ENCODE measurements at places on chromosomes 5 and 9.

DNA sequence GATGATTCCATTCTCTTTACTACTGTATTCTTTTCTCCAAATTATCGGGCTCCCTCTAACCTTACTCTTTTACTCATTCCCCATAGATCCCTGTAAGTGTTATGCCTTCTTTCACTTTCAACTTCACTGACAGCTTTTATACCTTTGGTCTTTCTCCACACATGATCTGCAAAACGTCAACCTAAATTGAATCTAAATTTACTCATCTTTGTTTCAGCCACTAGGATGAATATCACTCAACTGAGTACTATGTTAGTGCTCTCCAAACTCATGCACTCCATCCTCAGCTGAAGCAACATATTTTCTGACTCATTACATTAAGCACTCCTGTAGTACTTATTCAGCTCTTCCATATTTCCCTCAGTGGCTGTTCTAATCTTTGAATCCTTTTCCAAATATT lies 133.4 kb downstream of the ADAMTS19 start:
- no peak for DNase-seq

GRCh38 chr5:122351416-122352157 lies 39.5 kb downstream of the SNCAIP start:
- DNase-seq: no peak

- DNase-seq: no peak
Measured at GRCh38 chr5:37915097-37915736, 75.4 kb upstream of the GDNF start.

GRCh38 chr5:156385416-156385815 lies 58.5 kb downstream of the SGCD start:
- no peak for DNase-seq

DNA sequence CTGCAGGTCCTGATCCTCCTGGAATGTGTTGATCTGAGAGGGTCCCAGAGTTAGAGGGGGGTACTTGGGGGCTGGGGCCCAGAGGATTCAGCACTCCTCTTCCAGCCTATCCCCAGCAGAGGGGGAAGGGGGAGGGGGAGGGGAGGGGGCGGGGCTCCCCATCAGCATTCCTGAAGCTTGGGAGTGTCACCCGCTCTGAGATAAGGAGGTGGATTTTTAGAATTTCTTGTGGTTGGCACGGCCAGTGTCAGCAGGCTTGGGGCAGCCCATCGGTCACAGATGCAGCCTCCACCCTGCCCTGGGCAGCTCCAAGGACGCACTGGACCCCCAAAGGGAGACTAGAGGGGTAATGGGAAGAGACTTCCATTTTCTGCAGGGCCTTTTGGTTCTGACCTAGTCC lies 5.3 kb downstream of the FGF18 start:
- no peak for DNase-seq

DNA sequence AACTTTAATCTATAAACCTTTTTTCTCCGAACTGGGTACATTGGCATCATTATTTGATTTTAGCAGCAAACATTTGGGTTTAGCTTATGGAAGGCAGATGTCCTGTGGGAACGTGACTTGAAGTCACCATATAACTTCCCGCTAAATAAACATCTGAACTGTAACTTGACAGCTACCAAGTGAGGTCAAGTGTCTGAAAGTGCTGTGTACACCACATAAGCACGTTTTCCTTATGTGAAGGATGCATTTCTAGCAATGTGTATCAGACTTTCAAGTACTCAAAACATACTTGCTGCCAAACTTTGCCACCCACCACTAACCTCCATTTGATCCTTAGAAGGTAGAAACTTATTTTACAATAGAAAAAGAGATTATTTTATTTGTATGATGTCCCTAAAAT lies 35.7 kb downstream of the SLC1A3 start:
- DNase-seq: no peak

- no peak for DNase-seq
Measured at GRCh38 chr5:176134529-176135223, 103.5 kb upstream of the SIMC1 start.

- no peak for DNase-seq
Measured at GRCh38 chr5:137273511-137273910, 225.6 kb downstream of the SPOCK1 start.

- no peak for DNase-seq
Measured at GRCh38 chr9:135023088-135023785, 64.2 kb upstream of the OLFM1 start.

DNA sequence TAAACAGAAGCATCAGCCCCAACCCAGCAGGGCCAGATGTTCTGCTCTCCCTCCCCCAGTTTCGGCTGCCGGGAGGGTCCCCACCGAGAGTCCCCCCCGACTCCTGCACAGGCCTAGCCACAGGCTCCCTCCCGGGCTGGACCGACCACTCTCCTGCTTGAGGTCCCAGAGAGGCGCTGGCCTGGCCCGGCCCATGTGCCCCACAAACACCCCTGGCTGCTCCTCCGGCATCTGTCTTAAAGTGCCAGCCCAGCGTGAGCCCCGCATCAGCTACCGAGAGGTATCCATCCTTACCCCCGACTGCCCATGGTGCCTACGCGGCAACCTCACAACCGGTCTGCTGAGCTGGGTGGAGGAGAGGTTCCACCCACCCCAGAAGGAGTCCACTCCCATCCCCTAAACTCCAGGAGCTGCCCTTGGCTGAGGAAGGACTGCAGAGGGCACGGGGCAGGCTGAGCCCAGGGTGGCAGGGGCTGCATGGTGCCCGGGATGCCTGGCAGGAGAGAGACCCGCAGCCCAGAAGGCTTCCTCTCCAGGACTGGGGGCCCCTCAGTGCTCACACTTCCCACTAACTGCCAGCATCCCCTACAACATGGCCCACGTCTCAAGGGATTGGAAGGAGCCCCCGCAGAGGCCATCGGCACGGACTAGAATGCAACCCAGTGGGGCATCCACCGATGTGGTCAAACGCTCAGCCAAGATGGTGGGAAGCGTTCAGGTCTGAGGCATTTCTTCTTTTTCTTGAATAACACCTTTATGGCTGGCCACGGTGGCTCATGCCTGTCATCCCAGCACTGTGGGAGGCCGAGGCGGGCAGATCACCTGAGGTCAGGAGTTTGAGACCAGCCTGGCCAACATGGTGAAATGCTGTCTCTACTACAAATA lies 15.6 kb upstream of the EGFL7 start:
- no peak for DNase-seq

- DNase-seq: no peak
Measured at GRCh38 chr9:93942161-93942560, 13.0 kb downstream of the BARX1 start.

DNA sequence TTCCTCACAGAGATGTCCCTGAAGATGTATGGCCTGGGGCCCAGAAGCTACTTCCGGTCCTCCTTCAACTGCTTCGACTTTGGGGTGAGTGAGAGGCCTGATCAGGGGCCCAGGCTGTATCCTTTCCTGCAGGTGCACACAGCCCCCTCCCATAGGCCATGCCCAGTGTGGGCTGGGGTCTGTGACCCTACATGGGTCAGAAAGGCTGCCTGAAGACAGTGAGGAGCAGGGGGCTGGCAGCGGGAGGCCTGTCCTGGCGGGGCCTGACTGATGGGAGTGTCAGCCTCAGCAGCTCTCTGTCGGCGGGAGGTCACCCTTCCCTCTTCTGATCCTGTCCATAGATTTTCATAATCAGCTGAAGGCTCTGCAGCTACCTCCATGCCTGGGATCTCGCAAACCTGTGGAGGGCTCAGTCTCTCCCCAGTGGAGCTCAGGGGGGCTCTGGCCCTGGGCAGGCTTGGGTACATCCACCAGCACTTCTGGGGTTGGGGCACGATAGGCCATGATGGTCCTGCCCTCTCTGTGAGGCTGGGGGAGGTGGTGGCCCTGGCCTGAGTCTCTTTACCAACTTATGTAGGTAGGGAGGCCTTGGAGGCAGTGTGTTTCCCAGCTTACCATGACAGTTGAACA lies 98.5 kb downstream of the CACNA1B start:
- DNase-seq: no peak

GRCh38 chr9:136387217-136387616 lies 12.8 kb downstream of the SNAPC4 start:
- DNase-seq: no peak

DNA sequence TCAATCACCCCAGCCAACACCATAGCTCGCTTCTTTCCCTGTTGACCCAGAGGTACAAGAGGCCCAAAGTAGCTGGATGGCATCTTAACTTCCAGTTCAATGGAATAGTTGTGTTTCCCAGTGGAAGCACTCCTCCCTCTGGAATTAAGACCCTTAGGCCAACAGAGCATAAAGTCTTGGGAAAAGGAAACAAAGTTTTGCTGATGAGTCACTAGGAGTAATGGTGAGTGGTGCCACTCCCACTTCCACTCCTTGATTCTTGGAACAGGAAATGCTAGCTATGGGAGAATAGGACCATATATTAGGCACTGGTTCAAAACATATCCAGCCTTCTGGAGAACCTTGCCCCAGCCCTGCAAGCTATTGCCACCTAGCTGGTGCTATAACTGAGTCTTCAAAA lies 44.7 kb upstream of the LMX1B start:
- DNase-seq: no peak

- DNase-seq: no peak
Measured at GRCh38 chr9:95055851-95056551, 261.5 kb downstream of the FANCC start.

- DNase-seq: peak; percentile 60
Measured at GRCh38 chr5:151222790-151223446, 974 bp downstream of the CCDC69 start.

Measured in NK-92 treated with Interleukin-12 subunit alpha and Interleukin-12 subunit beta, amount 100 ng/mL, for 24 hours (cell line).